HCT116 (cell line): ENCODE measurements at places on chromosomes 6 and 20. TPM values are rescaled to one million over a fixed set of nuclear protein-coding genes. Genes with fewer than 3 reads are reported as not detected.

The PARD6B gene
- 41.3 TPM for total RNA-seq

The ANKRD6 gene
- 9.9 TPM for total RNA-seq

The NRSN1 gene
- not detected for total RNA-seq

The ETV7 gene
- total RNA-seq = 1.0 TPM

The TREM2 gene
- not detected for total RNA-seq

The MRAP2 gene
- 1.4 TPM for total RNA-seq

The WFDC12 gene
- total RNA-seq = not detected

The CLPSL1 gene
- total RNA-seq = not detected

The KHDRBS2 gene
- not detected for total RNA-seq

The OR2H2 gene
- total RNA-seq = not detected

The HLA-DRB1 gene
- total RNA-seq = 2.7 TPM

The CST1 gene
- not detected for total RNA-seq

The FHL5 gene
- not detected for total RNA-seq

The LCA5 gene
- 2.0 TPM for total RNA-seq

The LY6G6D gene
- total RNA-seq = not detected

The KCNQ2 gene
- total RNA-seq = 86.5 TPM

The ARMH2 gene
- total RNA-seq = not detected

The NR2E1 gene
- not detected for total RNA-seq

The ULBP2 gene
- total RNA-seq = 10.2 TPM

The OARD1 gene
- total RNA-seq = 28.7 TPM

The IPCEF1 gene
- 0.32 TPM for total RNA-seq

The PNLDC1 gene
- total RNA-seq = 0.37 TPM

The GRIK2 gene
- 0.64 TPM for total RNA-seq

The MAFB gene
- 0.22 TPM for total RNA-seq

The THBS2 gene
- total RNA-seq = 0.39 TPM

The SLC35D3 gene
- total RNA-seq = not detected

The NOTCH4 gene
- 0.81 TPM for total RNA-seq

The PTGIS gene
- total RNA-seq = 0.25 TPM

The GLYATL3 gene
- total RNA-seq = not detected

The SASH1 gene
- total RNA-seq = 11.7 TPM
